ENCODE measurements at places on chromosomes 3 and 15.

DNA sequence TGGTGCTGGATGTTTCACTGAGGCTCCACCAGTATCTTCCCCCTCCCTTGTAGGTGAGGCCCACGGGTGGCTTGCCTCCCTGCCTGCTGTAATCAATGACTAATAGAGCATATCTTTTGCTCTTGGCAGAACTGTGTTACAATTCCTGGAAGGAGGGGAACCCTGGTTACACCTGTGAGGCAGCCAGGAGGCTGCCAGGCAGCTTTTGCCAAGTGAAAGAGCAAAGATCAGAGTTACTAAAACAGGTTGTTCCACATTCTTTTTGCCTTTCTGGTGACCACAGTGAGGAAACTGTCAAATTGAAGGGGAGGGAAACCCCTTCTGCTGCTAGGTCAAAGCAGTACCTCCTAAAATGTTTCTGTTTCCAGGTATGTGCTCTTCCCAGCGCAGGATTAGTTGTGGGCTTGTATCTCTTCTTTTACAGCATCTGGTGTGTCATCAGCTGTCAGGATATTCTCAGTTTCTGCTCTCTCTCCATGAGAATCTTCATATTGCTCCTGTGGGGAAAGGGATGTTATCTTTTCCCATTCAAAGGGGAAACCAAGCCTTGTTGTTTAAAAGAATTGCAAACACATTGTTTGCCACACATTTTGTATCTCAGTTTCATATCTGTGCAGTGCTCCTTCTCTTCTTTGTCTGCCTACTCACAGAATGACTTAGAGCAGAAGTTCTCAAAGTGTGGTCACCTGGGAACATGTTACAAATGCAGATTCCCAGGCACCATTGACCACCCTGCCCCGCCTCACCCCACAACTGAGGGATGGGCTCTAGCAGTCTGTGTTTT is 137.4 kb upstream of the UMPS start:
- DNase-seq: no peak

DNA sequence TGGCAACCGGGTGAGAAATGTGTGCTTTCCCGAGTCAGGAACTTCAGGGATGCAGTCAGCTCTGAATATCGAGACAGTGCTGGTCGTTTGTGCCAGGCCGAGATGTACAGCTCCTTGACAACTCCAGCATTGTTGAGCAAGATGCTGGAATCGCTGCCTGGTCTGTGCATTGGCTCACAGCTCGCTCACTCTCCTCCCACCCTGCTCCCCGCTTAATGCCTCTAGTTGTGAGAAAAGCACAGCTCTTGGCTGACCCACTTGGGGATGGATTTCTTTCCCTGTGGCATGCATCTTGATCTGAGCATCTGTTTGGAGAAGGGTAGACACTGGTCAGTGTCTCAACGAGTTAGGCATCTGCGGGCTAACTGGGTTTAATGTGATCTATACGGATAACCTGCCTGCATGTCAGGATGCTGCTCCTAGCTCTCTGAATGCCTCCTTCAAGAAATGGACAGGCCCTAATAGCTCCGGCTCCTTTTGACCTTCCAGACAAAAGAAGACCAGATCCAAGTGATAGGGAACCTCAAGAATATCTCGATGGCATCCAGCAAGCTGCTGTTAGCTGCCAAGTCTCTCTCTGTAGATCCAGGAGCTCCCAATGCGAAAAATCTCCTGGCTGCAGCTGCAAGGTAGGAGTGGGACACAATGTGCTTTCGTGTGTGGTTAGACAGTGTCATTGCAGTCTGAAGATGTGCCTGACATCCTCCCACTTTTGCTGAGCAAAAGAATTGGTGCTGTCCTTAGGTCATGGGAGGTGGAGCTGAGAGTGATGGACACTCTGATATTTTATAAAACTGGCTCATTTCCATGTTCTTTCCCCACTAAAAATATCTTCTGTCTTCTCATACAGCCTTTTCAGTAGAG is 302.2 kb upstream of the TPM1 start:
- no peak for DNase-seq

DNA sequence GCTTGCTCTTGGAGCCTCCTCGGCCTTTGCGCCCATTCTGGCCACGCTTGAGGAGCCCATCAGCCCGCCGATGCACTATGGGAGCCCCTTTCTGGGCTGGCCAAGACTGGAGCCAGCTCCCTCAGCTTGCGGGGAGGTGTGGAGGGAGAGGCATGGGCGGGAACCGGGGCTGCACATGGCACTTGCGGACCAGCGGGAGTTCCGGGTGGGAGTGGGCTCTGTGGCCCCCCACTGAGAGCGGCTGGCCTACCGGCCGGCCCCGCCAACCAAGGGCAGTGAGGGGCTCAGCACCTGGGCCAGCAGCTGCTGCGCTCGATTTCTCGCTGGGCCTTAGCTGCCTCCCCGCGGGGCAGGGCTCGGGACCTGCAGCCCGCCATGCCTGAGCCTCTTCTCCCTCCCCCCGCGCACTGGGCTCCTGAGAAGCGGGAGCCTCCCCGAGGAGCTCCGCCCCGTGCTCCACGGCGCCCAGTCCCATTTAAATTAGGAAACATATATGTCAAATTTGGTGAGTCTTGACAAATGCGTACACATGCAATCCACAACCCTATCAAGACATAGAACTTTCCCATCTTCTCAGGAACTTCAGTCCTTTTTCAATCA is 97.6 kb upstream of the CNTN3 start:
- DNase-seq: no peak

- DNase-seq: peak; percentile 32
Measured at GRCh38 chr3:126543457-126544061, 15.2 kb downstream of the C3orf22 start.

- DNase-seq: peak; percentile 73
Measured at GRCh38 chr3:57227930-57228751, 612 bp downstream of the APPL1 start.

DNA sequence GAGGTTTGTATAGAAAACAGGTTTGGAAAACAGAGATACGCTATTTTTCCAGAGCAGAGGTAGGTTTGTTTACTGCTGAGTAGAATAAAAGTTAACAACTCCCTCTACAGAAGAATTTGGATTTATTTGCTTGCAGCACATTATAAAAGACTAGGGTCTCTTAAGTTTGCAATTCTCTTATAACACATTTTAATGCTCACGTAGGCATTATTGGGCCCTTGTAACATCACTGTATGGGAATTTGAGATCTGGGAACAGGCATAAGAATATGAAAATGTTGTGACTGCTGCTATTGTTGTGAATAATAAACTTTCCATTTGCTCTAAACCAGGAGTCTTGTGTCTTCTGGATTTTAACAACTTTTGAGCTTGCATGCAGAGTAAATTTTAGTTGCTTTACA is 128.3 kb upstream of the CADM2 start:
- DNase-seq: no peak

GRCh38 chr15:25655207-25655948 is 207.7 kb downstream of the ATP10A start:
- DNase-seq: no peak

GRCh38 chr3:127264794-127265514 is 22.9 kb downstream of the PRR20G start:
- no peak for DNase-seq

DNA sequence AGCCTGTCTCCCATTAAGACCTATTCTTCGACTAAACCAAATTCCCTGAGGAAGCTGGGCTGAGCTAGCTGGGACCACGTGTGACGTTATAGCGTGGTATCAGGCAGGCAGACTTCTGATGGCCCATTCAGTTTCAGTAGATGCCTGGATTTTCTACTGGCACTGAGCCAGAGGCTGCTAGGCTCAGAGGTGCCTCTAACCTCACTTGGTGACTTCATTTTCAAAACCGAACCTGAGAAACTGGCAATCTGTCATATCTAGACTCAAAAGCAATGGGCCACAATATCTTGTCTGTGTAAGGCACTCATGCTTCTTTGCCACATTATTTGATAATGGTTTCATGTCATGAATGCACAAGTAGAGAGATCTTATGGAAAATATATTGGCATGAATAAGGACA is 352.1 kb upstream of the AZI2 start:
- DNase-seq: no peak

GRCh38 chr3:171099911-171100310 is 73.4 kb upstream of the SLC2A2 start:
- DNase-seq: no peak

DNA sequence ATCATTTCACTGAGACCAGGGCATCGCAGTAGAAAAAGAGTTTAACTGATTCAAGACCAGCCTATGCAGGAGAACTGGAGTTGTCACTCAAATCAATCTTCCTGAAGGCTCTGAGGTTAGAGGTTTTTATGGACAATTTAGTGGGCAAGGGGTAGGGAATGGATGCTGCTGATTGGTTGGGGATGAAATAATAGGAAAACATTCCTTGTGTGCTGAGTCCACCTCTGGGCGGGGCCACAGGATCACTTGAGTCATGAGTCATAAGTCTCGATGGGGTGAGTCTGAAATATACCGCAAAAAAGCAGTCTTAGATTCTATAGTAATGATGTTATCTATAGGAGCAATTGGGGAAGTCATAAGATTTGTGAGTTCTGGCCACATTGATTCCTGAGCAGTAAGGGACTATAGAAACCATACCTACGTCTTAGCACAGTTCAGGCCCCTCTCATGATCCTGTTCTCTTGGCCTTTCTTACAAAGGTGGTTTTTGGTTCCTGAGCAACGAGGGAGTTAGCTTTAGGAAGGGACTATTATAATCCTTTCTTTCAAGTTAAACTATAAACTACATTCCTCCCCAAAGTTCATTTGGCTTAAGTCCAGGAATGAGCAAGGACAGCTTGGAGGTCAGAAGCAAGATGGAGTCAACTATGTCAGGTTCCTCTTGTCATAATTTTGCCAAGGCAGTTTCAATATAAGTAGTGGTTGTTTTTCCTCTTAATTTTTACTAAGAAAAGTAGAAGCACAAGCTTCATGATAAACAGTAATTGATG is 2.7 kb upstream of the OPA1 start:
- DNase-seq: no peak

DNA sequence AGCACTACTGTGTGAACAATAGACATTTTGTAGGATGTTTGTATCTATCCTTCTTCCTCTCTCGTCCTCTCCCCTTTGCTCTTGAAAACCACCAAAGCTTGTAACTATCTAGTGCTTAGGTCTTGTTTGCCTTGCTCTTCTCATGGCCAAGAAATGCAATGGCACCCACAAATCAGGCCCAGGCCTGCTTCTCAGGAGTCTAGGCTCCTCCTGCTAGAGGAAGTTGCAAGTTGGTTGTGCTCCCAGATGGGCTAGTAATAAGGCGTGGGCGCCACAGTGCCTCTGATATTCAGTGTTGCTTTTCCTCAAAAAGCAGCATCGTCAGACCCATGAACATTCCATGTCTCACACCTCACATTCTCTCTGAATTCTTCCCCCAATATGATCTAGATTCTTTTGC is 28.7 kb downstream of the ZNF385D start:
- DNase-seq: no peak

DNA sequence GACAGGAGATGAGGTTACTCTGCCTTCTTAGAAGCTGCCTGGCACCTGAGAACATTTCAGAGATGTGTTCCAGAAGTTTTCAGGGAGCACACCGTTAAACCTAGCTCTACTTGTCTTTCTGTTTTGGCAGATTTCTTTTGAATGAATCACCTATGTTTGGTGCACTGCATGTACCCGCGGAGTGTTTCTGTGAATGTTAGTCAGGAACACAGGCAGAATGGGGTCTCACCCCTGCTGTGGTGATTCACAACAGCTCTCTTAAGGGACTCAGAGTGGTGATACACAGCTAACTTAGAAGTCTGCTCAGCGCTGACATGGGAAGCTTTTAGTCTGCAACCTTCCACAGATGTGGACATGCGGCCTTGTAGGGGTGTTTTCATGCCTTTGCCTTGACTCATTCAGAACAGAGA is 24.0 kb downstream of the TSEN2 start:
- DNase-seq: no peak

GRCh38 chr3:79202471-79203143 is 565.2 kb downstream of the ROBO1 start:
- no peak for DNase-seq

DNA sequence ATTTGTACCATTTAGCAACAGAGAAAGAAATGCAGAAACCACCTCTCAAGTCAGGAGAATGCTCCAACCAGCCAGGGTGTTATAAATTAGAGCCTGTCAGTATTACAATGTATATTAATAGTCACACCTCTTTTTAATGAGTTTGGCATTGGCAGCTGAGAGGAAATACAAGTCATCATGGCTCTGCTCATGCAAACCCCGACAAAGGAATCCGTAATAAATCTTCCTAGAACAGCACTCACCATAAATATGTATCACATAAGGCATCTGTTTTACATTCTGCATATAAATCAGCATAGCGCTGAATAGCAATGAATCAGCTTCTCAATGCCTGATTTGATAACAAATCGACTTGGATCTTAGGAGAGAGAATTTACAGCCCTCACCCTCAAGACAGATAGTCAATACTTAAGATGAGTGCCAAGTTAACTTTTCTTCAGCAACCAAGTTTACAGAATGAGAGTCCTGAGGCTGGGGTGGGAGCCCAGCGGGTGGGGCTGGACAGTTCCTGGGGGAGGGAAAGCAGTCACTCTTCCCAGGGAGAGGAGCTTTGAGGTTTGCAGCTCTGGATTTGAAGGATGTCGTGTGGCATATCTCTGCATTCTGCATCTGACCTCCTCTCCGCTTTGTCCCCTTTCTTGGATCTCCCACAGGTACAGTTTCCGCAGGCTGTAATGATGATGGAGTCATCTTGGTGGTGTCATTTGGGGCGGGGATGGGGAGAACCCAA is 1034.4 kb upstream of the NR2F2 start:
- no peak for DNase-seq

- no peak for DNase-seq
Measured at GRCh38 chr15:49843725-49844124, 222.9 kb downstream of the DTWD1 start.

DNA sequence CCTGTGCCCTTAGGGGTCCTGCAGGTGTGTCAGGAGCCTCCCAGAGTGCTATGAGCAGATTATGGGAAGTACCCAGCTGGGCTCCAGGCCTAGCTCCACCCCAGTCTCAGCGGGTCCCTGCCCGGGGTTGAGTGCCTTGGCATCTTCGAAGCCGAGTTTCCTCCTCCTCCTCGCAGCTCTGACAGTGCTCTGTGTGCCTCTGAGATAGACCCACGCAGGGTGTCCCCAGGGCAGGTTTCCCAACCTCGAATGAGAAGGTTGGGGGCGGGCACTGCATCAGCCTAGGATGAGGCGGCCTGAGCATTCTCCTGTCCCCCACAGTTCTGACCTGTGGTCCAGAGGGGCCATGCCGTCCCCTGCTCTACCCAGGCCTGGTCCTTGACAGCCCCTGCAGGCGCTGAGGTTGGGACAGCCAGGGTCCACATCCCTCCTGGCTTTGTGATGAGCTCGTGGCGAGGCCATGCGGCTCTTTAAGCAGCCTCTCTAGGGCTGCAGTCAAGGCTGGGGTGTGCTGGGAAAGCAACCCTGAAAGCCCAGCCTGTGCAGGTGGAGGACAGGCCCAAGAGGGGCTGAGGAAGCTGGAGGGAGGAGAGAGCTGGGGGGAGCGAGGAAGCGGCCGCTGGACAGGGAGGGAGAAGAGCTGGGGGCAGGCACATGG is 20.2 kb upstream of the SKOR1 start:
- no peak for DNase-seq

GRCh38 chr3:23085261-23085660 is 117.9 kb upstream of the UBE2E2 start:
- DNase-seq: no peak

DNA sequence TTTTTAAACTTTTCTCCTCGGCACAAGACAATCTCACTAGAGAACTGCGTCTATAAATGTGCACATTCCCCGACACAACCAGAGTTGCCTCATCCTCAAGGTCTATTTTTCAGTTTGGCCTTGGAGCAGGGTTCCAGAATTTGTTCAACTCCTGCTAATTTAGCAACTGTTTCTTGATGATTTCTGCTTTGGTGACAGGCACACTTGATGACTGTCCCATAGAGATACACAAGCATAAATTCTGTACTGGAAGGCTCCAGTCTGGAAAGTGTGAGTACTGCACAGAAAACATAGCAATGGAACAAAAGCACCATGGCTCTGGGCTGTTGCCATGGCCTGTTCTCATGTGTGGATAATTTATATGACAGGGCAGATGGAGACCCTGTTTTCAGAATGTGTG is 379.6 kb upstream of the PDZRN3 start:
- DNase-seq: no peak

All from Right ventricle myocardium superior (tissue), 1 donor.